ENCODE measurements at places on chromosomes 7 and 10.
A peak's percentile ranks its signal among the peaks of the same experiment; 100 is the strongest.

- no peak for DNase-seq
These were observed 6.9 kb upstream of the CYTH3 start for GRCh38 chr7:6279341-6279740.

DNA sequence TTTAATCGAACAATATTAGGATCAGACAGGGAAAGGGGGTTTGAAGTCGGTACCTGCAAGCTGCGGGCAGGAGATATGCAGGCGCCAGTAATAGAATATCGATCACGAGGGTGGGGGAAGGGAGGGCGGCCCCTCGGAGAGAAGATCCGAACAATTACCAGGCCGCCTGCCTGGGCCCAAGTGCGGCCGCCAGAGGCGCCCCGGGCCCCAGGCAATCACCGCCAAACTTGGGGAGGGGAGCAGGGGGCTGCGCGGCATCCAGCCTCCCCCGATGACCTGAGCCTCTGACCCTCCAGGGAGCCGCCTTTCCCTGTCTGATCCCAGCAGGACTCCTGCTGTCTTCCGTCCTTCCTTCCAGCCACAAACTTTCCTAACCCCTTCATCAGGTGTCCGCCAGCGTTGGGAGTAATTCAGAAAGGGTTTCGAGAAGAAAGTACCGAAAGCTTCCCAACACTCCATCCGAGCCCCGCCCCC is 1.1 kb downstream of the NKX1-2 start:
- DNase-seq, result no peak

- DNase-seq, result no peak
These were observed 84.1 kb downstream of the MDFIC start for GRCh38 chr7:115005953-115006352.

DNA sequence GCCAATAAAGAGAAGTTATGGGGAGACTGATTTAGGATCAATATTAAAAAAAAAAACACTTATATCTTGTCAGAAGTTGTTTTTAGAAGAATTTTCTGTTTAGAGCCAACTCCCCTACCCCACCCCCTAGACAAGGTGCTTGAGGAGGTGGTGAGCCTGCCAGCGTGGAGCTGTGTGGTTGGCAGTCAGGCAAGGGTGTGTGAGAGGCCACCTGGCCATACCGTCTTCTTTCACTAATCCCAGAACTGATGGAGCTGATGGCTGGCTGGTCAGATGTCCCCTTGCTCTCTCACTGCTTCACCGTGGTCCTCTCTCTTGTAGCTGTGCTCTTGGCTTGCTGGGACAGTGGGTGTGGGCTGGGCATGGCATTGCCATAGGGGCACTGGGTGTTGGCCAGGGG is 34.3 kb downstream of the NACAD start:
- DNase-seq, result no peak

GRCh38 chr10:96678725-96679124 is 41.6 kb downstream of the PIK3AP1 start:
- DNase-seq, result no peak

GRCh38 chr10:4043897-4044665 is 259.1 kb upstream of the KLF6 start:
- no peak for DNase-seq

DNA sequence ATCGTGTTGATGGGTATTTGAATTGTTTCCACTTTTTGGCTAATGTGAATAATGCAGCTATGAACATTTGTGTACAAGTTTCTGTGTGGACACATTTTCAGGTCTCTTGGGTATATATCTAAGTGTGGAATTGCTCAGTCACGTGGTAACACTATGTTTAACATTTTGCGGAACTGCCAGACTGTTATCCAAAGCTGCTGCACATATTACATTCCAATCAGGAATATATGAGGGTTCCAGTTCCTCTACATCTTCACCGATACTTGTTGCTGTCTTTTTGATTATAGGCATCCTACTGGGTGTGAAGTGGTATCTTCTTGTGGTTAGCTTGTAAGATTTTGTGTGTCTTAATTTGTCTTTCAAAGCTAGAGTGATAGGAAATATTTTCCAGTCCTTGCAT is 6.8 kb downstream of the PTPN12 start:
- no peak for DNase-seq

- no peak for DNase-seq
These were observed 12.1 kb upstream of the ZNF786 start for GRCh38 chr7:149102666-149103065.

DNA sequence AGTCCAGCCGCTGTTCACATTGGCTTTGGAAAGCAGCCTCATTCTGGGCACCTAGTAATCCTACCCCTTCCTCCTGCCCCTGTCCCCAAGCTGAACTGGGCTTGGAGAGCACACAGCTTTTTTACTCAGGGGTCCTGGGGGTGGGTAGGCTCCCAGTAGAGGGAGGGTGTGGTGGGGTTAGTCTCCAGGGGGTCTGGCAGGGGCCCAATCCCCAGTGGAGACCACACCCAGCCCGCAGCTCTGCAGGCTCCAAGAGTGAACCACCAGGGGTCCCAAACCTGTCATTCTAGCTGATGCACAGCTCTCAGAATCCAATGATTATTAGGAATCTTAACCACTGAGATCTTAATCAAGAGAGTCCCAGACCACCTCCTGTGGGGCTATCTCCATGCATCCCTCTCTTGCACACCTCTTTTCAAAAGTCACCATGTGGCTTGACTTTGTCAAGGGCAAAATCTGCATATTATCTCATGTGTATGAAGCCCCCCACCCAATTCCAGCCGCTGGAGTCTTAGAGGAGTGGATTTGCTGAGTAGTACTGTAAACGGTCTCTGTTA is 2.7 kb downstream of the HOXA11 start:
- no peak for DNase-seq

DNA sequence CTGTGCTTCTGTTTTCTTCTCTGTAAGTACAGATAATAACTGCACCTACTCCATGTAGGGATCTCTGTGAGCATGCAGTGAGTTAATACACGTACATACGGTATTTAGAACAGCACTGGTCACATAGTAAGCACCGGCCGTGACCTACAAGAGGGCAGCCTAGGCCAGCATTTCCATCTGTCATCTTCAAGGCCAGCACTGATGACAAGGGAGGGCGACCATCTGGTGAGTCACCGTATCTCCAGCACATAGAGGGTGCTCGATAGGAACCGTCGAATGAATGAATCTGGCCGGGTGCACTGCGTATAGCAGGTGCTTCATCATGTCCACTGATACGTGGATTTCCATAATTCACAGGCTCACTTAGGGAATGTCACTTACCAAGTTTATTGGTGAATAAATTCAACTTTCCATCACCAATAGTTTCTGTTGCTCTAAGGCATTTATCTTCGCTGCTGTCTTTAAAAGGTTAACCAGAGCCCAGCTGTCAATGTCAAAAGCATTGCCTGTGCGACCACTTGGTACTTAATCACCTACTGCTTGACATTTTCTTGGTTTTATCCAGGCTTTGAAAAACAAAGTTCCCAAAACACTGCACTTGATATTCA is 8.3 kb downstream of the NOD1 start:
- no peak for DNase-seq

- DNase-seq, result peak; percentile 81
These were observed 1.2 kb downstream of the JAZF1 start for GRCh38 chr7:28179120-28180030.

- DNase-seq, result no peak
These were observed 131.7 kb downstream of the TEX36 start for GRCh38 chr10:125551247-125551646.

- no peak for DNase-seq
These were observed 110.2 kb downstream of the ST8SIA6 start for GRCh38 chr10:17344206-17344605.

DNA sequence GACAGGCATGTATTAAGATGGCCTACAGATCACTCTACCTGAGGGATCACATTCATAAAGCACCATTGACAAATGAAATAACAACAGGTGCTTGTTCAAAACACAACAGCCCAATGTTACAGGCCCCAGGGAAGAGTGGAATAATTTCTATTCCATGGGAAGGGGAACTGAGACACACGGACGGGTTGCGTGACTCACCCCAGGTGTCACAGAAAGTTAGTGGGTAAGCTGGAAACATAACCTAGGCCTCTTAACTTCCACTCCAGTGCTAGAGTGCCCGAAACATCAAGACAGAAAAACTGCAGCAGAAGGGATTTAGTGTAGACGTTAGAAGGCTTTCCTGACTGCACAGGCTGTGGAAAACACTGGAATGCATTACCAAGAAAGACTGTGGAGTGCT is 48.3 kb downstream of the SLC37A3 start:
- DNase-seq, result no peak

- no peak for DNase-seq
These were observed 155.8 kb downstream of the FANK1 start for GRCh38 chr10:126052171-126052570.

DNA sequence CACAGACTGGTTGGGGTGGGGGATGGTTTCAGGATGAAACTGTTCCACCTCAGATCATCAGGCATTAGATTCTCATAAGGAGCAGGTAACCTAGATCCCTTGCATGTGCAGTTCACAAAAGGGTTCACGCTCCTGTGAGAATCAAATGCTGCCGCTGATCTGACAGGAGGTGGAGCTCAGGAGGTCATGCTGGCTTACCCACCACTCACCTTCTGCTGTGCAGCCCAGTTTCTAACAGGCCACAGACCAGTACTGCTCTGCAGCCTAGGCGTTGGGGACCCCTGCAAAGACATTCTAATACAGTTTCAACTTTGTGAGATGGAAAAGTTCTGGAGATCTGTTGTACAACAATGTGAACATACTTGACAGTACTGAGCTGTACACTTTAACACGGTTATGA is 39.9 kb downstream of the STRA8 start:
- DNase-seq, result no peak

Measured in CD4-positive, alpha-beta T cell treated with Interleukin-15 for 1 hour (primary cell).